ENCODE measurements at places on chromosomes 1 and 21.

GRCh38 chr1:101451888-101452287 is 215.1 kb downstream of the S1PR1 start:
- no peak for DNase-seq

DNA sequence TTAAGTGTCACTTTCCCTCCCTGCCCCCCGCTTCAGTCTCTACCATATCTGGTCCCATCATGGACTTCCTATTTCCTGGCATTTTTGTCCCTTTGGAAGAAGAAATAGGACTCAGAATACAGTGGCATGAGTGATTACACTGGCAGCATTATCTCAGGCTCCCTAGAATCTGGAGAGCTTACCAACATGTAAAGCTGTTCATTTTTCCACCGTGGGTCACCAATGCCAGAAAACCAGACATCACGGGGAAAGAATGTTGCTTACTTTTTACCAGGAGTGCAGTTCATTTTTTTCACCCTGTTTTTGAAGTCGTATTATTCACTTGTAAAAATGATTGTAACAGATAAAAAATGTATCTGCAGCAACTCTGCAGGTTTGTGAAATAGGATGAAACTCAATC is 44.8 kb downstream of the BACH1 start:
- DNase-seq = no peak

DNA sequence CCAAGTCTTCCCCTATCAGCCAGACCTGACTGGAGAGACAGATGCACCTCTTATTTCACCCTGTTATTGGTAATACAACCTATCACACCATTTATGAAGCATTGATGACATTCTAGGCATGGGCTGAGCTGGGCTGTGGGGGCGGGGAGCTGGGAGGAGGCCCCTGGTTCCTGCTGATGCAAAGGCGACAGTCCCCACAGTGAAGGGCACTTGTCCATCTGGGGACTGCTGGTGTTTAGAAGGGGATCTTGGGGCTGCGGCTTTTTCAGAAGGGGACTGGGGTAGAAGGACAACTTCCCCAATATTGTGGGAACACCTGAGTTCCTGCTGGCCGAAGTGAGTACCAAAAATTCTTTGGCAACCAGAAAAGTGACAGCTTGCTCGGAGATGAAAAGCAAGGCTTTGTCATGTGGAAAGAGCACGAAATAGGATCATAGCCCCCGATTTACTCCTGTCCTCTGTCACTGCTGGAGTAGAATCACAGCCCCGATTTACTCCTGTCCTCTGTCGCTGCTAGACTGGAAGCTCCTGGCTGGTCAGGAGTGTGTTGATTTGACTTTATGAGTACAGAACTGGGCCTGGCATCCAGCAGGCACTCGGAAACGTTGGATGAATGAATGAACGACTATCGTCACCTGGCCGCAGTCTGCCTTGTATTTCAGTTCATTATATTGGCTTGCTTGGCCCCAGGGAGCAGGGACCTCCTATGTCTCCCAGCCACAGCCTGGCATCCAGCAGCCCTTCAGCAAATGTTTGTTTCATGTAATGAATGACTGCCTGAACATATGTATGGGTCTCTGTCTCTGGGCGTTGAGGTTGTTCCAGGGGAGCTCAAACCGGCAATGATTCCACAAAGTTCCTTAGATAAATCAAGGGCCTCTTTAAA is 16.5 kb upstream of the ETV3L start:
- no peak for DNase-seq

GRCh38 chr1:46512135-46512791 is 22.6 kb downstream of the DMBX1 start:
- DNase-seq = no peak

- no peak for DNase-seq
These were observed 6.2 kb upstream of the AGTRAP start for GRCh38 chr1:11729498-11730428.

DNA sequence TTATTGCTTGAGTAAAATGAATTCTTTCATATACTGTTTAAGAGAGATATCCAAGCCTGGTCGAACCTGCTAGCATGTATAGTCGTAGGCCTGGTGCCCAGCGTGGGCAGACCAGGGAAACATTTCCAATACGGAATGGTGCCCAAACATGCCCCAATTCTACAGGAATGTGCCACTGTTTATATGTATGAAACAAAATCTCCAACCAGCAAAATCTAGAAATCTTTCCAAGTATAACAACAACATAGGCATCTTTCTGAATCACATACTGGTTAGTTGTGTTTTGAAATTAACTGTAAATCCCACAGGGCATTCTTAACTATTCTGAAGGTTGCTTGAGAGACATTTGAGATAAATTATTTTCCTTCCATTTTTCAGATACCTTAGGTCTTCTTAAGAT is 17.0 kb upstream of the ABCD3 start:
- no peak for DNase-seq

GRCh38 chr21:41548781-41549180 is 40.8 kb upstream of the TMPRSS2 start:
- no peak for DNase-seq

- DNase-seq = no peak
These were observed 29.0 kb downstream of the NEK7 start for GRCh38 chr1:198185759-198186158.

GRCh38 chr1:8845104-8846097 is 28.0 kb upstream of the RERE start:
- DNase-seq = no peak

- DNase-seq = no peak
These were observed 644.1 kb downstream of the LMO4 start for GRCh38 chr1:87972811-87973210.

- no peak for DNase-seq
These were observed 880.5 kb upstream of the ADGRL4 start for GRCh38 chr1:79887059-79887458.
